ENCODE measurements at places on chromosomes 3 and 15. TPM values are rescaled to one million over a fixed set of nuclear protein-coding genes. Genes with fewer than 3 reads are reported as not detected.

Gene PLSCR2
- total RNA-seq: not detected

Gene MST1
- 18.2 TPM for total RNA-seq

Gene ANKRD34C
- not detected for total RNA-seq

Gene CAMK2N2
- 6.1 TPM for total RNA-seq

Gene PPP2R3A
- total RNA-seq: 7.1 TPM

Gene C3orf18
- 1.3 TPM for total RNA-seq

Gene PDE12
- 23.1 TPM for total RNA-seq

Gene IFT122
- 21.0 TPM for total RNA-seq

Gene STAB1
- not detected for total RNA-seq

Gene ZNF501
- total RNA-seq: 0.40 TPM

Gene MDFIC2
- not detected for total RNA-seq

Gene SYNPR
- total RNA-seq: not detected

Gene GOLGA6B
- not detected for total RNA-seq

Gene LAMB2
- total RNA-seq: 264 TPM

Gene NEO1
- 13.2 TPM for total RNA-seq

Gene PPM1L
- total RNA-seq: 1.7 TPM

Gene NEK10
- 1.1 TPM for total RNA-seq

Gene FBXO40
- total RNA-seq: not detected

Gene PLS1
- 7.3 TPM for total RNA-seq

Gene RPSA
- 1,984 TPM for total RNA-seq

Gene ATR
- 27.2 TPM for total RNA-seq

Gene JMJD7
- 13.3 TPM for total RNA-seq

Gene ASB14
- total RNA-seq: not detected

Gene CPB1
- total RNA-seq: not detected

Gene PLA2G4E
- 0.12 TPM for total RNA-seq

Gene ROPN1
- not detected for total RNA-seq

Gene TNNC1
- 0.61 TPM for total RNA-seq

Gene CD276
- 52.8 TPM for total RNA-seq

Gene SMCO1
- not detected for total RNA-seq

Gene NEK11
- total RNA-seq: 6.9 TPM

Gene FETUB
- 0.47 TPM for total RNA-seq

Gene PTH1R
- not detected for total RNA-seq

Gene WDR48
- 26.0 TPM for total RNA-seq
